ENCODE measurements at places on chromosomes 7 and 10. TPM values are rescaled to one million over a fixed set of nuclear protein-coding genes. Genes with fewer than 3 reads are reported as not detected.

DNA sequence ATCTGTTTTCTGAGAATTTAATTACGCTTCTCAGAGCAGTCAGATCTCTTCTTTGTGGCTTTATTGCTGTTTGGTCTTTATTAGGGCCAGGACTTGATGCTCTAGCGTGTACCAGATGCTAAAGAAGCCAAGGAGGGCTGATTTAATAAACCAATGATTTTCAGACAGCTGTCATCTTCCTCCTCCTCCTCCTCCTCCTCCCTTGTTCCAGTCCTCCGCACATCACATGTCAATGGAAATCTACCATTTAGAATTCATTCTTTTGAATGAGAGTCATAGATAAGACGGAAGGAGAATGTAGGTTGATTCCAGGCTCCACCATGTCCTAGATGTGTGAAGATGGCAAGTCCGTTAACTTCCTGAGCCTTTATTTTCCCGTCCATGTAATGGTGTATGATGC is 156.3 kb downstream of the CAMK1D start:
- DNase-seq: no peak

GRCh38 chr10:63266391-63267316 is 133.5 kb downstream of the NRBF2 start:
- no peak for DNase-seq

CLEC5A gene
- 0.74 TPM for total RNA-seq

DNA sequence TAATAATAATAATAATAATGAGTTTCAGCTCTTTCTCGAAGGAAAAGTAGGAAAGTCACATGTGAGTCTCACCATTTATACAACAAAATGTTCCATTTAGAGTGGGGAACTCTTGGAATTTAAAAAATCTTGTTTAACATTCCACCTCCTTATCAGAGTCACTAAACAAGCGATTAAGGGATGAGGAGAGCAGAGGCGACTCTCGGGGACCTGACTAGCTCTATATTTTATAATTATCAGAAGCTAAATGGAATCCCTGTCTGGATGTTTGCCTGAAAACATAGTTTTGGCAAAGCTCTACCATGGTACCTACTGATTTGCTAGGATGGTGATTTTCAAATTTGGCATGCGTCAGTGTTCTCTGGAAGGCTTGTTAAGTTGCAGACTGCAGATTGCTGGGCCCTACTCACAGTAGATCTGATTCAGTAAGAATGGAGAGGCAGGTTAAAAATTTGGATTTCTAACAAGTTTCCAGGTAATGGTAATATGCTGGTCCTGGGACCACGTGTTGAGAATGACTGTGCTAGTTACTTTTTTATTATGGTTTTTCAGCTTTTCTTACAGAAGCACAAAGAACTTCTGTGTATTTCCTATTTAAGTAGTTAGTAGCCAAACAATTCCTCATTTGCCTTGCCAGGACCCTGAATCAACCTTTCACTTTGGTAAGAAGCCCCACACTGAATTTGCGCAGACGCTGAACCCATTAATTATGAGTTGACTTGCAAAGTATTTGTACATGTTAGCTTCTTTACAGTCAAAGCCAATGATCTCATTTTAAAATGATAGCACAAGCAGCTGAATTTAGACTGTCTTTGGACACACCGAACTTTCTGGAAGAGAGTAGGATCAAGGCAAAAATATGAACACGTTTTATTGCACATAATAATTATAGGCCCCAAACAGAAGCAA is 39.5 kb downstream of the CPED1 start:
- DNase-seq: no peak

PDZD7 gene
- total RNA-seq: 1.5 TPM
